ENCODE measurements at places on chromosomes 16 and 17.
A peak's percentile ranks its signal among the peaks of the same experiment; 100 is the strongest.

- peak; percentile 29 for DNase-seq
Observed at GRCh38 chr17:82963104-82963950, 116.1 kb upstream of the METRNL start.

GRCh38 chr17:71438631-71439146, 682.1 kb upstream of the SOX9 start:
- DNase-seq = peak; percentile 86

DNA sequence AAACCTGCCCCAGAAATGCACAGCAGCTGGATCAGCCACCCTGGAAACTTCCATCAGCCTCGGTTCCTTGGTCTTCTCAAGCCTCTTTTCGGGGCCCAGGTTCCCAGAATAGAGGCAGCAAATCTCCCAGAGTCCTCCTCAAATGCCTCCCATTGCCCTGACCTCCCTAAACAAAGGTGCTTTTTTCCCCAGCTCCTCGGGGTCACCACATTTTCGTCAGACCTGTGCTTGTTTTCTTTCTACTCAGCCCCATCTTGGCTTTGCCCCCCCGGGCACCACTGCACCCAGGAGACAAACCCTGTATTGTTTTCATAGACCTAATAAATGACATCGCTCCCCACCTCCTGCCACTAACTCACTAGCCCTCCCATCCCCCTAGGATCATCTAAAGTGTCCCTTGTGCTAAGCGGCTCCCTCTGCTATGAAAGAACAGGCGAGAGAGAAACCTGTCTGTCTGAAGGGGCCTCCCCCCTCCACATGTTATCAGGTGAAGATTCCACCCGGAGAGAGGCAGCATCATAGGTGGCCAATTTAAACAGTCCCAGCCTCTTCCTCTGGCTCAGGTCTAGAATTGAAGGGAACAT, 451.1 kb downstream of the SOX9 start:
- peak; percentile 62 for DNase-seq

GRCh38 chr17:70041061-70041460, 34.0 kb upstream of the KCNJ16 start:
- no peak for DNase-seq

- peak; percentile 72 for DNase-seq
Observed at GRCh38 chr17:42456223-42457106, 2.2 kb upstream of the ATP6V0A1 start.

- DNase-seq = no peak
Observed at GRCh38 chr17:11493936-11494335, 104.3 kb upstream of the DNAH9 start.

- no peak for DNase-seq
Observed at GRCh38 chr16:83704656-83705055, 103.1 kb upstream of the HSBP1 start.

GRCh38 chr17:34177642-34178041, 77.4 kb upstream of the CCL2 start:
- DNase-seq = peak; percentile 81

GRCh38 chr17:83203472-83204221, 124.2 kb downstream of the METRNL start:
- DNase-seq = no peak

DNA sequence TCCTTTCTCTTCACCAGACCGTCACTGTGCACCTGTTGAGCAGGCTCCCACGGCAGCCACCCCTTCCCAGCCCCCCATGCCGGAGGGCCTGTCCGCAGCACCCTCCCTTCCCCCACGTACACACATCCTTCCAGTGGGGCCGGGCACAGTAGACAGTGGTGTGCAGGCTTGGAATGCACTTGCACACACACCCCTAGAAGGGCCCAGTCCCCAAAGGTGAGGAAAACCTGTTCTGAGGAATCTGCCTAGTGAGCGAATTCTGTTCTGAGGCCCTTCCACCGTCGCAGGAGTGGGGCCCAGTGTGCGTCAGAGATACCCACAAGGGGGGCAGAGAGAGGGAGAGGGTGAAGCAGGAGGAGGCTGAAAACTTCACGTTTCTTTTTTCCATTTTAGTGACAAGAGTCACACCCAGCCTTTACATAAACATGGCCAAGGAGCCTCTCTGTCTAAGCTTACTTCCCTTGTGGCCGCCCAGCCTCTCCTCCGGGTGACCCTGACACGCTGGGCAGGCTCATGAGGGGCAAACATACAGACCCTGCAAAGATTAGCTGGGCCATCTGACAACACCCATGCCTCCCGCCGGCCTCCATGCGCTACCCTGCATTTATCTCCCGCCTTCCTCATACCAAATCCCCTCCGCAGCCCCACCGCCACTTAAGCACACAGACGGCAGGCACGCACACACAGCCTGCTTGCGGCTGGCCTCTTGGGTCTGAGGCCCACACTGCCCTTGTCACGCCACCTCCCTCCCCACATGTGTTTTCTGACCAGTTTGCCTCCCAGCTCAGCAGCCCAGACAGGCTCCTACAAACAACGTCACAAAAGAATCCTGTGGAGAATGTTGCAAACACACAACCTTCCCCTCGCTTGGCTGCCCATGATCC, 1.8 kb downstream of the ZBTB4 start:
- peak; percentile 67 for DNase-seq

- no peak for DNase-seq
Observed at GRCh38 chr16:88070989-88071625, 119.9 kb downstream of the BANP start.

- DNase-seq = no peak
Observed at GRCh38 chr16:83588070-83588469, 219.7 kb upstream of the HSBP1 start.

- DNase-seq = no peak
Observed at GRCh38 chr16:69036399-69037091, 68.9 kb upstream of the HAS3 start.

DNA sequence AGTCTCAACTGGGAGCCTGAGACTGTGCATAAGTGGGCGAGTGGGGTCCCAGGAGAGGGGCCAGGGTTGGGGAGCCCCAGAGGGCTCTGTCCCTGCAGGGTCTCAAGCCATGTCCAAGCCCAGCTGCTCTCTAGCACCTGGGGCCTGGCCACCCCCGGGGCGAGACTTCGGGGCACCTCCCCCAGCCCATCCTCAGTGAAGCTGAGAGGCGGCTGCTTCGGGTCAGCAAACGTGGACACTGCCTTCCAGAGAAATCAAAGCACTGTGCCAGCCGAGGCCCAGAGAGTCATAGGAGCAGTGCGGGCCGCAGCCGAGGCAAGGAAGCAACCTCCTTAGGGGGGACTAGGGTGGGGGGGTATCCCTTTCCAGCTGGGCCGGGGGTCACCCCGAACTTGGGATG, 77.5 kb downstream of the ENGASE start:
- no peak for DNase-seq

GRCh38 chr17:49528966-49529365, 33.9 kb downstream of the NGFR start:
- DNase-seq = no peak

GRCh38 chr17:45336390-45337182, 19.8 kb upstream of the MAP3K14 start:
- DNase-seq = no peak

GRCh38 chr16:19436540-19436939, 18.9 kb downstream of the TMC5 start:
- no peak for DNase-seq

DNA sequence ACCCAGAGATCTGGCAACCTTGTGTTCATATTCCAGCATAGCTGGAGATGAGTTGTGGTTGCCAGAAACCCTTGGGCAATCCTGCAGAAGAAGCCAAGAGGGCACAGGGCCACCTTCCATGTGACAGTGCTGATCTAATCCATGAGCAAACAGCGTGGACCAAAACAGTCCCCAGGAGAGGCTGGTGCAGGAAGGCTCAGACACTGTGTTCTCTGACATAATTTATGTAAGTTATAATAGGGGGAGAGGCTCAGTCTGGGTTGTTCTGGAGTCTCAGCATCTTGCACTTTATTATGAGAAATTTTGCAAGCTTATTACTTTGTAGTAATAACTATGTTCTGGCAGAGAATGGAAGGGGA, 273.9 kb downstream of the HAPSTR1 start:
- DNase-seq = no peak

DNA sequence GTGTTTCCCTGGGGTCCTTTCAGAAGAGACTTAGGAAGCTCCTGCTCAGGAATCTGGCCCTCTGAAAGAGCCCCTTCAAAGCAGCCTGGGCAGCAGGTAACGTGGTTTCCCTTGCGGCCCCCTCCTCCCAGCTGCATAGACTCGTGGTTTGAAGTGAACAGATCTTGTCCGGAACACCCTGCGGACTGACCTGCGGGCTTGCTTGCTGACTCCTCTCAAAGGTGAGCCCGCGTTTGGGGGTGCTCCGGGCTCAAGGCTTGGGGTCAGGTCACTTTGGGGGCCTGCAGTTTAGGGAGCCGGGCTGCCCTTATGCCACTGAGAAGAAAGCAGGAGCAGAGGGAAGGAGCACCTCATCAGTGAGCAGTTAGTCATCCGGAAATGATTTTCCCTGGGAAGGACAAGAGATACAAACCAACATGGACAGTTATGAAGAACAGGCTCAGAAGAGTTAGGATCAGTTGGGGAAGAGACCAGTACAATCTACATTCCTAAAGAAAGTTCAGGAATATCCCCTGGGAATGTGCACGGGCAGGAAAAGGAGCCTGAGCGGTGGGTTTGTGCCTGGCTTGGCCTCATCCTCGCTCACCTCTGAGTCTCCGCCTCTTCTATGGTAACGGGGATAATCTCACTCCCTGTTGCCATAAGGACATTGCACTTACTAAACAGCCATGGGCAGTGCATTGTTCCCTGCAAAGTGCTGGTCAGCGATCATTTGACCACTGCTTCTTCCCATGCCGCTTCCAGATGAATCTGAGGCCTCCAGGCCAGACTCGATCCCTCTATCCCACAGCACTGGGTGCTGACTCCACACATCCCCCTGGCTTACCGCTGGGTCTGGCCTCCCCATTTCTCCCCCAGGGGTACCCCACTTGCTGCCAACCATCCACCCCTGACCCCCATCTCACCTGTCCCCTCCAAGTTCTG, 10.0 kb downstream of the LDHD start:
- no peak for DNase-seq

GRCh38 chr16:1158456-1159324, 5.8 kb downstream of the CACNA1H start:
- DNase-seq = no peak

GRCh38 chr16:1145383-1146100, 7.4 kb upstream of the CACNA1H start:
- no peak for DNase-seq

DNA sequence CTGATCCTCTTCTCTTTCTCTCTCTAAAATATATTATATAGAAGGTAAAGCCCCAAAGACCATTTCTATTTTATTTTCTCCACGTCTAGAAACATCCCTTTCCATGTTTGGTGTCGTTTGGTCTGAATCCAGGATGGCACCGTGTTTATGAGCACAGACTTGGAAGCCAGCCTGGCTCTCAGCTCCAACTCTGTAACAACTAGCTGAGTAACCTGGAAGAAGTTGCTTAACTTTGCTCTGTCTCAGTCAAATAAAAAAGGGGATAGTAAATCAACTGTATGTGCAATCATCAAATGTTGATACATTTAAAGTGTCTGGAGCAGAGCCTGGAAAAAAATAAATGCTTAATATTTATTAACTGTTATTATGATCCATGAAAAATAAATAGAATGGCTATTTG, 249.8 kb upstream of the MAF start:
- no peak for DNase-seq

DNA sequence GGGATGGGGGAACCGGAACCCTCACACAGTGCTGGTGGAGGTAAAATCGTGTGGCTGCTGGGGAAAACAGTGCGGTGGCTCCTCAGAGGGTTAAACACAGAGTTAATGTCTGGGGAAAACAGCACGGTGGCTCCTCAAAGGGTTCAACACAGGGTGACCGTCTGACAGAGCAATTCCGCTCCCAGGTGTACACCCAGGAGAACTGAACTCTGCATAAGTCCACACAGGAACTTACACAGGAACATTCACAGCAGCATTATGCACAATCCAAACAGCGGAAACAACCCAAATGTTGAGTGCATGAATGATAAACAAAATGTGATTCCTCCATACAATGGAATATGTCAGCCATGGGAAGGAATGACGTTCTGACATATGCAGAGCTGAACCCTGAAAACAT, 51.4 kb downstream of the CCDC57 start:
- DNase-seq = no peak

DNA sequence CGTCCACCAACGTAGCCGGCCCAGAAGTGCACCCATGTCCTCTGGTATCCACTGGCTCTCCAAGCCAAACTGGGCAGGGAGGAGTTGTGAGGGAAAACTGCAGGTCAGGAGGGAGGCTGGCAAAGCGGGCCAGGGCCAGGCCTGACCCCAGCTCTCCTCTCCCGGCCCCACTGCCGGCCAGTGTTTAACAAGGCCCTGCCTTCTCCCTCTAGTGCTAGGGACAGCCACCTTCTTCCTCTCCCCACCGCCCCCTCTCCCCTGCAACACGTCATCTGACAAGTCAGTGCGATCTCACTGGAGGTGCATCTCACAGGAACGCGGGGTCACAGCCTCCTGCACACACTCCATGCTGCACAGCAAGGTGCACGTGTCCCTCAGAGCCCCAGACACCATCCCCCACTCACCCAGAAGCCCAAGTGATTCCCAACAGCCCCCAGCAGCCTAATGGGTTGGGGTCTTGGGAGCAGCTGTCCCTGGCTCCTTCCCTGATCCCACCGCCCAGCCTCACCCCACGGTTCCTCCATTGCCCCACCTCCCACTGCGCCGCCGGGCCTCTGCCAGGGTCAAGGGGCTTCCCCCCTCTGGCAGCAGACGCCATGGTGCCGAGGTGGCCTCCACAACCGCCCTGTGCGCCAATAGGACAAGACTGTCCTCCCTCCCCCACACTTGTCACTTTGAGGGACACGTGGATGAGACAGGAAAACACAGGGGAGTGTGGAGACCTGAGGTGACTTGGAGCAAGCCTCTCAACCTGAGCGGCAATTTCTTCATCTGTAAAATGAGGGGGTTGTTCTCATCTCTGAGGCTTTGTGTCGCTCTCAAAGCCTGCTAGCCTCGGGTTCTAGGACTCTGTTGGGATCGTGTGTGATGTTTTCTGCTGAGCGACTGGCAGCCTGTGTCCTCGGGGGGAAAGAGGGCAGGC, 1.1 kb upstream of the ACE start:
- DNase-seq = no peak

GRCh38 chr17:66725956-66726355, 109.0 kb upstream of the CACNG5 start:
- no peak for DNase-seq

- DNase-seq = no peak
Observed at GRCh38 chr17:48563385-48563838, 14.7 kb downstream of the HOXB4 start.

DNA sequence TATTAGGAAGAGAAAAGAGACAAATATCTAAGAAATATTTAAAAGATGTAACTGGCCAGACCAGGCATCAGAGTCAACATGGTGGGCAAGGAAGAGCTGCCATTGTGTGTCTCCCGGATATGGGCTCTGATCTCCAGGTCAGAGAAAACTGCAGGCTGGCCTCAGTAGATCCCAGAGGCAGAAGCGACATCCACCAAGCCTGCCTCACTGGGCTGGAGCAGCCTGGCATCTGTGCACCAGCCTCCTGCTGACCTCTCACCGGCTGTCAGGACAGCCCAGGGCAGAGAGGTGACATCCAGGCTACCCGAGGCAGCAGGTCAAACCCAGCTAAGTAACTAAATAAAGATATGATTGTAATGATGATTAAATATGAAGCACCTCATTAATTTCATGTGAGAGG, 162.8 kb upstream of the TNRC6C start:
- DNase-seq = no peak
